Left lung (tissue), 14 donors: ENCODE measurements at places on chromosomes 16 and 17.

GRCh38 chr16:5447734-5448133, 350.1 kb upstream of the EEF2KMT start:
- no peak for DNase-seq

DNA sequence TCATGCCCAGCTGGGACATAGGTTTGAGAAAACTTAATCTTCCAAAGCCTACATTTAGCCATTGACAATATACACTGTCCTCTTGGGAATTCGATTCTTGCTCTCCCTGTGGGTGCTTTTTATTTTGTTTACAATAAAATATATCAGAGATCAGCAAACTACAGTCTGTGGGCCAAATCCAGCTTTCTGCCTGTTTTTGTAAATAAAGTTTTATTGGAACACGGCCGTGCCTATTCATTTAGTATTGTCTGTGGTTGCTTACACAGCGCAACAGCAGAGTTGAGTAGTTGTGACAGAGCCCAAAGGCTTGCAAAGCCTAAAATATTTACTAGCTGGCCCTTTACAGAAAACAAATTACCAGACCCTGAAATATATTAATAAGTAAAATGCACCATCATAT, 39.7 kb upstream of the DNAJA2 start:
- DNase-seq = no peak

- no peak for DNase-seq
Observed at GRCh38 chr16:66026211-66026610, 340.3 kb upstream of the CDH5 start.

- DNase-seq = no peak
Observed at GRCh38 chr17:57993471-57994365, 5.7 kb upstream of the VEZF1 start.

DNA sequence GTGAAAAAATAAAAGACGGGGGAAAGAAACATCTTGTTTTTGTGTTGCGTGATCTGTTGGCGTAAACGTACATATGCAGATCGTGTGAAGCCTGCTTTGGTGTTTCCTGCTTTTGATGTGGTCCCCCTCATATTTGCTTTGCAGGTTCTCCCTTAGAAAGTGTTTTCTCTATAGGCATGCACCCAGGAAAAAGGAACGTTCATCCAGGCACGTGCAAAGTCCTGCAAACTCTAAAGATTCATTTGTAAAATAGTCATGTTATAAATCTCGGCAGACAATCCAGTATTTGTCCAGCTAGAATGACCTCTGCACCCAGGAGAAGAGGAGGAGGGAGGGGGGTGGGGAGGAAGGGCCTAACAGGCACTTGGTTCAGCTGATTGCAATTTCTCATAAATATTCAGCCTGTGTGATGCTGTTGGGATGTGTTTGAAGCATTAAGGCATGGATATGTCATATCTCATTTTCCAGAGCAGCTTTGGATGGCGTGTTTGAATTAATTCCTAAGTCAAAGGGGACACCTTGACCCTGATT, 40.3 kb upstream of the DDX52 start:
- DNase-seq = no peak

DNA sequence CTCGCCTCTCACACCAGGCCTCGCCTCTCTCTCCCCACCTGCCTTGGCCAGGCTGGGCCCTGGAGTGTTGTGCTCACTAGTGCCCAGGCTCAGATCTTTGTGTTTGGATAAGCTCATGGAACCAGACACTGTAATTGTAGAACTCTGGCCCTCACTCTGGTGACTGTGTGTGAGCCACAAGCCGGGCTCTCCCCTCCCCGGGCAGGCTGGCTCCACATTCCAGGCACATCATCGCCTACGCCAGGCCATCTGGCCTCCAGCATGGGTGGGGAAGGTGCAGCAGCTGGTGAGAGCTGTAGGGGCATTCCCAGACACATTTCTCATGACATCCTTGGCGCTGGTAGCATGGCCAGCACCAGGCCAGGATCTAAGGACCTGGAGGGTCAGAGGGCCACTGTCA, 202.3 kb downstream of the RAB11FIP4 start:
- DNase-seq = no peak

- no peak for DNase-seq
Observed at GRCh38 chr16:56477096-56477878, 25.9 kb downstream of the OGFOD1 start.
